ENCODE measurements at places on chromosomes 6 and 20.

- peak; percentile 8 for DNase-seq
Measured at GRCh38 chr6:89117211-89118108, at the start of gene SRSF12. Gene SRSF12 (minus strand): TSS chr6:89118071. CDS start chr6:89117887, 184 bp downstream.

DNA sequence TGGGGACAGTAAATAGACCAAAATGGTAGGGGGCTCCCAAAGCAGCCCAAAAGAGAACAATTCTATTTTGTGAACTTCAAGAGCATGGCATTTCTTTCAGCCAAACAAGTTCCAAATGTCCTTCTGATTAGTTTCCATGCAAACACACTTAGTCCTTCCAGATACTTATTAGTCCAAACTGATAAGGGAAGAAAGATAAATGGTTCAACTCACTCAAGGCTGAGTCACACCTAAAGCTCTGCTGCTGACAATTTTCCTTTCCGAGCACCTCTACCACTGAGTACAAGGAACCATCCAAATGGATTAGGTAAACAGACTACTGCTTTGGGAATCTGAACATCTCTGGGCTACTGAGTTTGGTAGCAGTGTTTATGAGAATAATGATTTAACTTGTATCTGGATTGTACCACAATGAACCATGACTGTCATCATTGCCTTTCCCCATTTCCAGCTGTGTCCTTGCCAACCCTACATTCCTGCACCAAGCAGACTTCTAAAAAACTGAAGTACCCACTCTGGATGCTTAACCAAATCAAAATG is 71.2 kb downstream of the TNFRSF21 start:
- DNase-seq = no peak

DNA sequence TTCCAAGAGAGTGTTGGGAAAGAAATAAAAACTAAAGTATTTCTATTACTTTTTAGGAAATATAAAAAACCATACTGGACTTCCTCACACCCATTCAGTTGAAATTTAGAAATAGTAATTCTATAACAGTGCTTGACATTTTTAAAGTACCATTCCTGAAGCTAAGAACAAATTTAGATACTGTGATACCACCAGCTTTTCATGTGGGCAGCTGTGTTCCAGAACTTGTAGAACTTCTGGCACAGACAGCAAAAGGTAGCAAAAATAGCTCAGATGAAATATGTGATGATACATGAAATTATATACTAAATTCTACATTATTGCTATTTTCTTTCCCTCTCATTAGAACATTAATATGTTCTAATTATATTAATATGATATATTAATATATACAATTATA is 346.5 kb downstream of the SYNE1 start:
- no peak for DNase-seq

DNA sequence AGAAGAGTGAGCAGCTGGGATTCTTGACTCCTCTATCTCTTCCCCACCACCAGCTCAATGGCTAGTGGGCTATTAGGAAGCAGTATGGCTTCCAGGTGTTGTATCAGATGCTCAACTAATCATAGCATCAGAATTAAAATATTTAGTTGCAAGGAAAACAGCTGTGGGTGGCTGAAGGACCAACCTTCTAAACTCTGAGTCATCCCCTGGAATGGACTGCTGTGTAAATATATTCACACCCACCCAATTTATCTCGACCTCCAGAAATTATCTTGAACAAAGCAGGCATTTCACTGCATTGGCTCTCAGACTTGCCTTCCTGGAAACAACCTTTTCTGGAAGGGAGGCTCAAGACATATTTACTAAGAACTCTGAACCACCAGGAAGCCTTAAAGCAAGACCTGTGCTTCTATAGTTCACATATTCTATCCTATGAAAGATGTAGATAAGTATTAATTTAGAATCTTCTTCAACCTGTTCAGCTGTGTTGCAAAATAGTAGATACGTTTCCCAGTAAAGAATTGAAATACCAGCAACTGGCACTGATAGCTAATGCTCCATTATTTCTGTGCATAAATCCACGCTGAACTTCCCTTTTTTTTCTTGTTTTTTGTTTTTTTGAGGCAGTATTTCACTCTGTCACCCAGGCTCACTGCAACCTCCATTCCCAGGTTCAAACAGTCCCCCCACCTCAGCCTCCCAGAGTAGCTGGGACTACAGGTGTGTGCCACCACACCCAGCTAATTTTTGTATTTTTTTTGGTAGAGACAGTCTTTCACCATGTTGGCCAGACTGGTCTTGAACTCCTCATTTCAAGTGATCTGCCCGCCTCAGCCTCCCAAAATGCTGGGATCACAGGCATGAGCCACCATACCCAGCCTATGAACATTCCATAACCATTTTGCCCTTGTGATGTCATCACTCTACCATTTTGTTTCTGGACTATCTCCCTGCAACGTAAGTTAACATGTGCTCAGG is 56.9 kb upstream of the CD2AP start:
- DNase-seq = no peak

DNA sequence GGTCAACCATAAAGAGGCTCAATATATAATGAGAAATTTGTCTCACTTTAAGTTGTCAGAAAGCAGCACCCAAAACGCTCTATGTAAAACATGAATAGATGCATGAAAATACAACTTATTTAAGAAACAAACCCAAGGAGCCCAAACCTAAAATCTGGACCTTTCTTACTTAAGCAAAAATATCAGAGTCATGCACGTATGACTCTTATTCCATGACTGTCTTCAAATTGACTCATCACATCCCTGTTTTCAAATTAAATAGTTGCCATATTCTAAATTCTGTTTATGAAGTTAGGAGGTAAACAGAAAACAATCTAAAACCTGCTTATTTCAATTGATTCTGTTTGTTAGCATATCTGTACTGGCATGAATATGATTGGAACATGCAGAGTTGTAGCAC is 42.1 kb downstream of the ANKRD6 start:
- no peak for DNase-seq

GRCh38 chr6:152380993-152381898 is 255.9 kb downstream of the SYNE1 start:
- DNase-seq = no peak

Data from stimulated activated CD8-positive, alpha-beta memory T cell treated with anti-CD3 and anti-CD28 coated beads, Interleukin-4, amount 100 ng/mL, for 4 hours (primary cell).